NCI-H524 (cell line): ENCODE measurements at places on chromosomes 7 and 10.
A peak's percentile ranks its signal among the peaks of the same experiment; 100 is the strongest.

- no peak for DNase-seq
These were observed 68.5 kb upstream of the FHIP2A start for GRCh38 chr10:114753126-114753525.

GRCh38 chr7:37590824-37591223, 92.7 kb upstream of the GPR141 start:
- DNase-seq: no peak

GRCh38 chr7:68020102-68020501, 1023.5 kb downstream of the TYW1 start:
- DNase-seq: peak; percentile 56

DNA sequence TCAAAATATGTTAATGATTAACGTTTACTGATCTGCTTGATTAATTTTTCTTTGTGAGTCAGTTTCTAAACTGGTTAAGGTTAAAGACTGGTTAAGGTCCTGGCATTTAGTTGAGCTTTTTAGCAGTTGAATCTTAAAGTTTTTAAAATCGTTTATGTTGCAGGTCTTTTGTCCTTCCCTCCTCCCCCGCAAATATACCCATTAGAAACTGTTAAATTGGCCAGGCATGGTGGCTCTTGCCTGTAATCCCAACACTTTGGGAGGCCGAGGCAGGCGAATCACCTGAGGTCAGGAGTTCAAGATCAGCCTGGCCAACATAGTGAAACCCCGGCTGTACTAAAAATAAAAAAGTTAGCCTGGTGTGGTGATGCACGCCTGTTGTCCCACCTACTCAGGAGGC, 100.9 kb downstream of the PODXL start:
- no peak for DNase-seq

DNA sequence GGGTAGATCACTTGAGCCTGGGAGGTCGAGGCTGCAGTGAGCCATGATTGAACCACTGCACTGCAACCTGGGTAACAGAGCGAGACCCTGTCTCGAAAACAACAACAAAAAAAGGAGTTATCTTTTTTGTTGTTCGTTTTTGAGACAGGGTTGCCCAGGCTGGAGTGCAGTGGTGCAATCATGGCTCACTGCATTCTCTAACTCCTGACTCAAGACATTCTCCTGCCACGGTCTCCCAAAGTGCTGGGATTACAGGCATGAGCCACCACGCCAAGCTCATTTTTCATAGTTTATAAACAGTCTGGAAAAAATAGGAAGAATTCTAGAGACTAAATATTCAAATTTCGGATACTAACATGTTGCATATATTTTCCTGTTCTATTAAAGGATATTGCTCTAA, 29.4 kb downstream of the SFXN4 start:
- DNase-seq: no peak

DNA sequence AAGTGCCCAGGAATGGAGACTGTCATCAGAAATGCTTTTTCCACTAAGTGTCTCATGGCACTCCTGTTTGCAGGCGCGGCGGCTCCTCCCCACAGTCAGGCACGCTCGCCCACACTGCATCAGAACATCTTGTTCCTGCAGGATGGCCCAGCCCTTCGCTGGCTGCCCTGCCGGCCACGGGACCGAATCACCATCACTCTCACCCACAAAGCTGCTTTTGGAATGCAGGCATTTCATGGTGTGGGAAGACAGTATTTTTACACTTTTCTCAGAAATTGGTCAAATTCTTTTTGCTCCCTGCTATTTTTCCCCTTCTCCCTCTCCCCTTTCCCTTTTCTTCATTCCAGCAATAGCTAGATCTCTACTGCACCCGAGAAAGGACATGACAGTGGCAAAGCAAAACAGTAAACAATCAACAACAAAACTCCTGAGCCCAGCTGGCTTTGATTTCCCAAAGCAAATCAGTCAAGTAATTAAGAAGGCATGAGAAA, 176.1 kb upstream of the TNS3 start:
- no peak for DNase-seq
